ENCODE measurements at places on chromosomes 4 and X.
A peak's percentile ranks its signal among the peaks of the same experiment; 100 is the strongest.

- no peak for DNase-seq
Measured at GRCh38 chr4:33996075-33996718, 2248.1 kb downstream of the ARAP2 start.

GRCh38 chr4:48162162-48162561 is 28.1 kb upstream of the TXK start:
- DNase-seq: no peak

- peak; percentile 3 for DNase-seq
Measured at GRCh38 chrX:150482537-150483206, 85.7 kb upstream of the MTM1 start.

DNA sequence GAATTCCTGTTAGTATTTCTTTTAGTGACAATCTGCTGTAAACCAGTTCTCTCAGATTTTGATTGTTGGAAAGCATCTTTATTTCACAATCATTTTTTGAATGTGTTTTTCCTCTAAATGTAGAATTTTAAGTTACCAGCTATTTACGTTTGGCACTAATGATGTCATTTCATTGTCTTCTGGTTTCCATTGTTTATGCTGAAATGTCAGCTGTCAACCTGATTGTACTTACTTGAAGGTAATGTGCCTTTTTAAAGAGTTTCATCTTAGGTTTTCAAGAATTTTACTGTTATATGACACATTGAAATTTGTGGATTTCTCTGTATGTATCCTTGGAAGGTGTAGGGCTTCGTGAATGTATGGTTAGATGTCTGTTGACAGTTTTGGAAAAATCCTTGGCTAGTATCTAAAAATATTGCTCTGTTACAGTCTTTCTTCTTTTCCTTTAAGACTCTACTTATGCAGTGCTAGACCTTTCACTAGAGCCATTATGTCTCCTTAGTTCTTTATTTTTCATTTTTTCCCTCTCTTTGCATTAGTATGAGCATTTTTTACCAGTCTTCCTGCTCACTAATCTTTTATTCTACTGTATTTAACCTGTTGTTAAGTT is 30.4 kb downstream of the SMAD1 start:
- DNase-seq: no peak

GRCh38 chrX:109843963-109844751 is 111.1 kb upstream of the ACSL4 start:
- no peak for DNase-seq

GRCh38 chrX:110414273-110414672 is 55.6 kb downstream of the RTL9 start:
- no peak for DNase-seq

DNA sequence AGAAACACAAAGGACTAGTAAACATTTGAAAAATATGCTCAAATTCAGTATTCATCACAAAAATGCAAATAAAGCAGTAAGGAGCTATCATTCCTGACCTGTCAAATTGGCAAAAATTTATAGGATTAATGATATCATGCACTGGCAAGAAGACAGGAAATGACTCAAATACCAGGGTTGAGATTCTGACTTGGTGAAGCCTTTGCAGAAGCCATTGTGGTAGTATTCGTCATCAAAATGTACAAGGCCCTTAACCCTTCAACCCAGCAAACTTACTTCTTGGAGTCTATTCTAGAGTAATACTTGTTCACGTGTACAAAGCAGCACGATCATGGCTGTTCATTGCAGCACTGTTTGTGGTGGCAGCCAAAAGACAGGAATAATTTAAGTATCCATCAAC is 132.4 kb downstream of the ENOX2 start:
- DNase-seq: no peak

DNA sequence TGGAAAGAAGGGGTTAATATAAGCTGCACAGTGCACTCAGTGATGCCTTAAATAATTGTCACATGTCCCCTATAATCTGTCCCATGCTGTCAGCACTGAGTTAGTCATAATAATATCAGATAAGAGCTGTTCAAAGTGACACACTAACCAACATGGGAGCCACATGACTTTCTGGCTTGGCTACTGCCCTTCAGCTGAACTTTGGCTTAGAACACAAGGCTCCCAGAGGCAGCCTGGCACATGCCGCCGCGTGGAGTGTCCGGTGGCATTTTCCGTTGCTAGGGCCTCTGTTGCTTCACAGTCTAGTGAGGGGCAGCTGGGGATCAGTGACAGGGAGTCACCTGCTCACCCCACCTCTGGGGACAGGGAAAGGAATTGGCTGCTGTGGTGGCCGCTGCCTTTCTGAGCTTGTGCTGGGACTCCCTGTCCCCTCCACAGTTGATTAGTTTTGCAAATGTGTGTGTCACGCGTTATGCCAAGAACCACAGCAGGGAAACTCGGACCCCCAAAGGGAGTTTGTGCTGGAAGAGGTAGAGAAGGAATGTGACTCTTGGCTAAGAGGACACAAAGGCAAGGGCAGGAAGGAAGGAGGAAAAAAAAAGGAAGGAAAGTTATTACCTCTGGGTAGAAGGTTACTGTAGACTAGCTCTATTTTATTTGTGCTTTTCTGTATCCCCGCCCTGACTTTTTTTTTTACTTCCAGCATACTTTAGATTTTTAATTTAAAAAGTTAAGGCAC is 41.1 kb upstream of the PPARGC1A start:
- DNase-seq: no peak

- DNase-seq: no peak
Measured at GRCh38 chrX:12223650-12224049, 85.4 kb downstream of the FRMPD4 start.

DNA sequence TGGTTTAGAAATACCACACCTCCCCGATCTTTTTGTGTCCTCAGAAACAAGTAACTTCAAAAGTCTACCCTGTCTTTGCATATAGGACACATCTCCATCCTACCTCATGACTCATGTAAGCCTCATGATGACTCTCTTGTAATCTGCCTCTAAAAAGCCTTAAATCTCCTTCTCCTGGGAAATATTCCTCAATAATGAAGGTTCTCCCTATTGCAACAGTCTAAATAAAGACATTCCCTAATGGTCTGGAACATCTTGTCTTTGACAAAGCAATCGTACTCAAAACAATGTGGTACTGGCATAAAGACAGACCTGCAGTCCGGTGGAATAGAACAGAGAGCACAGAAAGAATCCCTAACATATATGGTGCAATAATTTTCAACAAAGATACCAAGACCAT is 257.7 kb downstream of the OPHN1 start:
- no peak for DNase-seq

- no peak for DNase-seq
Measured at GRCh38 chrX:72273718-72274117, 3.3 kb downstream of the RPS4X start.

DNA sequence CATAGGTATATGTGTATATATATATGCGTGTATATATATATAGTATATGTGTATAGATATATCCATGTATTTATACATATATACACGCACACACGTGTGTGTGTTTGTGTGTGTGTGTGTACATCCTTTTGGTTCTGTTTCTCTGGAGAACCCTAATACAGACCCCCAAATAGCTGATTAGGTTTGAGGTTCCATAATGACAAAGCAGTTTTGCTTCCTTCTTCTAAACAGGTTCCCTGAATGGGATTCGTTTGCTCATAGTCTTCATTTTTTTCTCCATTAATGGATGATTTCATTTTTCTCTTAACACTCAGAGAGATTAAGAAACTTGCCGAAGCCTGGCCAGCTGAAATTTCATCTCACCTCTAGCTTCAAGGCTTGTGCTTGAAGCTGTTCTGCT is 234.0 kb upstream of the BCOR start:
- DNase-seq: no peak

DNA sequence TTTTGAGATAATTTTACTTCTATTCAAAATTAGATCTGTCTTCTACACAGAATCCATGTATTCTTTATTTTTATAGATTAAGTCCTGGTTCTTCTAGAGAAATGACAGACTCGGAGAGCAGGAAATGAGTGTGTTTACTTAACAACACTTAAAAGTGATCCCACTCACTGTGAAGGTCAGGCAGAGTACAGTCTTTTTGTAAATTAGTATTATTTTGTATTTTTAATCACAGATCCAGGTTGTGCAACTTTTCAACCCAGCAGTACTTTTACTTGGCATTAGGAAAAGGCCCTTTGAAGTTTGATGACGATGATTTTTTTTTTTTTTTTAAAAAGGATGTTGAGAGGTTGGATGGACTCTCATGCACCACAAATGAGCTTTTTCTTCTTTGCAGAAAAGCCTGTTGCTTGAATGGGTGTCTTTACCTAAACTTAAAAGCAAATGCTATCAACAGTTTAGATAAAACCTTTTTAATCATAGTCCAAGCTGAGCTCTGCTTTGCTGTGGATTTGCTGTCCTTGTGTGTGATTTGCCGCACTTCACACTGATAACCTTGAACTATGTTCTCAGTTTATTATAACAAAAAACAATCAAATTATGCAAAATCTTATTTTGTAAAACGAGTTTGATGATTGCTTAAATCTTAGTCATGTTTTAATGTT is 114.1 kb downstream of the MXRA5 start:
- DNase-seq: no peak

DNA sequence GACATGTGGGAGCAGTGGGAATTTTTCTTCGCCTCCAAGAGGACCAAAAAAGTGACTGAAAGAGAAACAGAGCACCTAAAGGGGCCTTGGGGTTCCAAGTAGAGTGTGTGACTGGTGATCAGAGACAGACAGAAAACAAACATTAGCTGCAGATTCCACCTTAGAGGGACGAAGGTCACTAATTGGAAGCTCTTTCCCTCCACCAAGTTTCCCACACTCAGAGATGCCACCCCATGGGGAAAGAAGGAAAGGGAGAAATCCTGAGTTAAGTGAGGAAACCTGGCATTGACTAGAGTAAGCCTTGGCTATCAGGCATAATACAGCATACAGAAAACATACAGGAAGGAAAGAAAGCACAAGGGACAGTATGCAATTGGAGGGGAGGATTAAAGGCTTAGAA is 90.9 kb downstream of the HNRNPD start:
- no peak for DNase-seq

DNA sequence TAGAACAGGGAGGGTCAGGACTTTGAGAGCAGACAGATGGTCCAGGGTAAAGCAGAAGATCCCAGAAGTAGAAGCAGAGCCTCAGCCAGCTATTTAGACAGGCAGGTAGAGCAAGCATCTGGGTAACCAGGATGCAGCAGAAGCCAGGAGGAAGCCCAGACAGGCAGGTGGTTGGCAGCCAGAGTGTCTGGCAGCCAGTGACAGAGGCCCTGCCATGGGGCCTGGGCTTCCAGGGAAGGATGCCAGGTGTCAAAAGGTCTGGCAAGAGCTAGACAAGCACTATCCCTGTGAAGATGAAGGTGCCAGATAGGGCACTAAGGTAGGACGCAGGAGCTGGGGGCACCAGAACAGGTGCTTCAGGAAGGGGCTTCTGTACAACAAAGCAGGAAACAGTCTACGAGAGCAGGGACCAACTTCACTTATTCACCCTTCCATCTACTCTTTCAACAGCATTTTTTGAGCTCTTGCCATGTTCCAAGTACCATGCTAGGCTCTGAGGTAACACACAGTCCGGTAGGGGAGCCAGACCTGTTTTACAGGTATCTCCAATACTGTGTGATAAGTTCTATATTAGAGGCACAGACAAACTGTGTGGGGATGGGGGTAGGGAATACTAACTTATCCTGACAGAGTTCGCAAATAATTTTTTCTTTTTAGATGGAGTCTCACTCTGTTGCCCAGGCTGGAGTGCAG is 38.1 kb upstream of the GJB1 start:
- DNase-seq: no peak

DNA sequence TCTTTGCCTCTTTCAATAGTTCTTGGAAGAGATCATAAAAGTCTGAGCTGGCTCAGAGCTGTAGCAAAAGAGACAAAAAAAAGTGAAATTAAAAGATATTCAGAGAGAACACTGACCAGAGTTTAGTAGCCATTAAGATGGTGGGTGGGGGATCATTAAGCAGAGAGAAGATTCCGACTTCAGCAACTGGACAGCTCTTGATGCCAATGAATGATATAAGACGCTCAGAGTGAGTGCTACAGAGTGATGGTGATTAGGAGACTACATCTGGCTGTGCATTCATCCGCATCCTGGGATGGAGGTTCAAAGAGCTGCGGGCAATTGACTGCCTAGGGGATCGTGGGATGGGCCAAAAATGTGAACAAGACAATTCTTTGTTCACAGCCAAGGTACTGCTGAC is 178.5 kb downstream of the PACRGL start:
- DNase-seq: no peak

DNA sequence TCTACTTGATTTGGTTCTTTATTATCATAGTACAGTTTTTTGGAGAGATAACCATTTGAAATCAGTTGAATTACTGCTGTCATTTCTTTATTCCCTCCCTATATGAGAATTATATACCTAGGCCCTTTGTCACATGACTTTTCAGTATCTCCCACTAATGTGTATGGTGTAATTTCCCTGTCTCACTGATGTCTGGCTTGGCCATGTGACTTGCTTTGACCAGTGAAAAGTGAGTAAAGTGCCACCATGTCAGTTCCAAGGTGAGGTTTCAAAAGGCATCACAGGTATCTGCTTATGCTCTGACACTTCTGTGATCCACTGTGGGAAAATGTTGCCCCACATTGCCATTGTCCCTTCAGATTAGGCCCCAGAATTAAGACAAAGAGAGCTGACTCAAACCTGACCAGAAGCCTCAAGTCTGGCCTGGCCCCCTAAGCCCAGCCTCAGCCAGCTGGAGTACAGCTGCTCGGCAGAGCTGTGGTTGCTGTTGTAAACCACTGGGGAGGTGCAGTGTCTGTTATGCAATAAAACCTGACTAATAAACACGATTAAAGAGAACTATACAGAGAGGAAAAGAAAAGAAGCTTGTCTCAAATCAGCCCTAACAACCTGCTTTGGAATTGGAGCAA is 27.5 kb downstream of the SETD7 start:
- DNase-seq: no peak

- no peak for DNase-seq
Measured at GRCh38 chr4:181264893-181265292, 978.3 kb upstream of the TENM3 start.

DNA sequence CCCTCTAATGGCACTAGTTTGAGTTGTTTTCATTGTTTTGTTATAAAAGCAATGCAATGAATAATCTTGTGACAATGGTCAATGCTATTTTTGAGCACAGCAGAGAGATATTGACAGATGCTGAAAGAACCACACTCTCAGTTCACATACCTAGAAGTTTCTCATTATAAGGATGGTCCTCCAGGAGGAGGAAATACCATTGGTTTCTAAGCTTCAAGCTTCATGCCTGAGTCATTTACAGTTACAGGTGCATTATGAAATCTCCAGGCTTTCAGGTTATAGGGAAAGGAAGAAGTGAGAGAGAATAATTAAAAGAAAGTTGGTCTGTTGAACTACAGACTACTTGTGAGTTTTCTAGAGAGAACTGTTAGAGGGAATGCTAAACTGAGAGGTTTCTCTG is 75.3 kb downstream of the PWWP3B start:
- DNase-seq: no peak
